Activated T-helper 1 cell treated with anti-CD3 and anti-CD28 coated beads, Interleukin-12 subunit alpha, Interleukin-12 subunit beta, Interleukin-2, Interleukin-4 antibody, amounts not matched to agents 30 ng/mL and 10 ng/mL and 1 ng/mL, durations not matched to agents 14 hours and 24 hours and 36 hours (primary cell): ENCODE measurements at places on chromosomes 7 and 10. TPM values are rescaled to one million over a fixed set of nuclear protein-coding genes. Genes with fewer than 3 reads are reported as not detected.

Gene CALHM1
- not detected in 2 replicates for total RNA-seq

Gene WEE2
- total RNA-seq: 0.10 and 0.12 TPM in 2 replicates

Gene OR2A42
- not detected in 2 replicates for total RNA-seq

Gene EPHB4
- total RNA-seq: 2.4 and 2.8 TPM in 2 replicates

Gene PWWP2B
- total RNA-seq: 4.1 and 4.8 TPM in 2 replicates

Gene JCAD
- 0.15 and 0.31 TPM in 2 replicates for total RNA-seq

Gene CPA1
- not detected in 2 replicates for total RNA-seq

Gene SH2D4B
- 0.18 and 0.20 TPM in 2 replicates for total RNA-seq
